ENCODE measurements at places on chromosomes 1 and 21.

DNA sequence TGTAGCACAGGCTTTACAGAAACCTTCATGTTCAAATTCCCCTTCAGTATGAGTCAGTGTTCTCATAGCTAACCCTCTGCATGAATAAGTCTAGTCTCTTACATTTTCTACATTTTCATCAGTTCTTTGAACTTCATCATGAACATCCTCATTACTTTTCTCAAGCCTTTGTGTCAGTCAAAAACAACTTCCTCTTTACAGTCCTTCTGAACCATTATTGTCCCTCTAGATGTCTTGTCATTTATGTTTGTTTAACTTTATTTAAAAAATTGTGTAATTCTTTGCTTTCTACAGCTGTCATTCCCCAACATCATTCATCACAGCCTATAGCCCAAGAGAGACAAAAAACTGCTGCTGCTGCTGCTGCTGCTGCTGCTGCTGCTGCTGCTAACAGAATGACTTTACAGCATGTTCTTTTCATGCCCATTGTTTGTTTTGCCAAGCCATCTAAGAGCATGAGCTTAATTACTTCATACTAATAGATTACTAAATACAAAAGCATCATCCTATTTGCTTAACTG is 133.1 kb downstream of the LRRC40 start:
- no peak for DNase-seq

DNA sequence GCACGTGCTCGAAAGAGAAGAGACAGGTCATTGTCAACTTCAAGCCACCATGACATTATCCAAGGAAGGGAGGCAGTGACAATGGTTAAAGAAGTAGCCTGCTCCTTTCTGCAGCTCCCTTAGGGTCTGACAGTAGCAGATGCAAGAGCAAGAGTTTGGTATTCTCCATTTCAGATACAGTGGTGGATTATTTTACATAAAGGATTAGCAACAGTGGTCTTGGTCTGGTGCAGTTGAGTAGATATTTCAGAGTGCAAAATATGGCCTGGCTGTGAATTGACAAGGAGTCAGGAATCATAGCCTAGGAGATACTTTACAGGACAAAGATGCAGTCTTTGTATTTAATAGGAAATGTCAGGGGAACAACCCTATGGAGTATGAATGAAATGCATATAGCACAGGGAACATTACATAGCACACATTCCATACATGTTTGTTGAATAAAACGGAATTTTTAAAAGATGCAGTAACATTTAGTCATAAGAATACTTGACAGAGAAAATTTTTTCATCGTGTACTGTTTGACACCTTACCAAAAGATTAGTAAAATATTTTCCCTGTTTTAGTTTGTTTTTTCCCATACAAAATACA is 41.8 kb downstream of the CHRM3 start:
- DNase-seq = no peak

DNA sequence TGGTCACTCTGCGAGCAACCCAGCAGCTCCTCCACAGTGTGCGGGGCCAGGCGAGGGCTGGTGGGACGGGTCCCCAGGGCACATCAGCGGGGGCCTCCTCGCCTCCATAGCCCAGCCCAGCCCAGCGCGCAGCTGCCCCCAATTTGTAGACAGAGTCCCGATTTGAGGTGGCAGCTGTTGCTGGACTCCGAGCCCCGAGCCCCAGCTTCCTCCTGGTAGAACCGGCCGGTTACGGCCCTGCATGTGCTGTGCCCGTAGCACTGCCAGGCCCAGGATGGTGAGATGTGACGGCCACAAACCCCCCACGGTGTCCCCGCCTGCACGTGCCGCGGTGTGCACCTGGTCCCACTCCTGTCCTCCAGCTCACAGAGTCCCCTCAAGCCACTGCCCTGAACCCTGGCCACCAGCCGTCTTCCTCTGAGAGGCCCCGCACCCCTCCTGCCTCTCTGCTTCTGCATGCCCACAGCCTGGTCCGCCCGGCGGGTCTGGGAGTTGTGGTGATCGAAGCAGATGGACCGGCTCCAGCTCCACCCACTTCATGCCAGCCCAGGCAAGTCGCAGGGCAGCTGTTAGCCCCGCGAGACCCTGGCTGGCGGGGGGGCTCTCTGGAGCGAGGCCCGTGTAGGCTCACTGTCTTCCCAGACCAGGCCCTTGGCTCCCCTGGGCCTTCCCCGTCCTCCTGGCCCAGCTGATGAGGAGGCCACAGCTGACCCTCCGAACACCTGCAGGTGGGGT is 55.5 kb downstream of the MORN1 start:
- no peak for DNase-seq

DNA sequence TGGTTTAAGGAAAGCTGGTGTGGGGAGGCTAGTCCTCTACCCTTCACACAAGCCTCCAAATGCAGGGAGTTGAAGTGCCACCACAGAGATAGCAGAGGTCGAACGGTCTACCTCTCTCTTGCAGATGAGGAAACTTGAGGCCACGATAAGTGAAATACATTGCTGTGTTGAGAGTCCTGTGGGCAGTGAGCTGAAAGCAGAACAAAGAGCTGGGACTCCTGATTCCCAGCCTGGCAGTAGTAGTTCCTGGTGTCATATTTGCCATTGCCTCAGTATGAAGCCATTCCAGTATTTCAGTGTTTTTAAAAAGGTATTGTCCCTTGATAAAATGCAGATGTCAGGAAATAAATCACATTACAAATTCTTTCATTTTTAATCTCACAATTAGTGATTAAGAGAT is 28.6 kb downstream of the AK4 start:
- DNase-seq = no peak

GRCh38 chr1:46480959-46481646 is 8.5 kb upstream of the DMBX1 start:
- peak; percentile 29 for DNase-seq

DNA sequence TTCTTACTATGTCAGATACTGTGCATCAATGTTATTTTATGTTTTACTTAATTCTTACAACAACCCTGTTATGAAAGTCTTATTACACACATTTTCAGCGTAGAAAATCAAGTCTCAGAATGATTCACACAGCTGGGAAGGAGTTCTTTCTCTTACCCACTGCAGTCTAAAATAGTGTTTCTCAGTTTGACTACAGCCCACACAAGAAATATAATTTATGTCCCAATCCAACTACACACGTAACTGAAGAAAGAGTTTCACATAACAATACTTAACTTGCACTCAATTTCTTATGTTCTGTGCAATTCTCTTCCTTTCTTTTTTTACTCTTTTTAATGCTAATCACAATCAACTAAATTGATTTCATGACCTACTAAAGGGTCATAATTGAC is 252.8 kb upstream of the ADGRL2 start:
- no peak for DNase-seq

DNA sequence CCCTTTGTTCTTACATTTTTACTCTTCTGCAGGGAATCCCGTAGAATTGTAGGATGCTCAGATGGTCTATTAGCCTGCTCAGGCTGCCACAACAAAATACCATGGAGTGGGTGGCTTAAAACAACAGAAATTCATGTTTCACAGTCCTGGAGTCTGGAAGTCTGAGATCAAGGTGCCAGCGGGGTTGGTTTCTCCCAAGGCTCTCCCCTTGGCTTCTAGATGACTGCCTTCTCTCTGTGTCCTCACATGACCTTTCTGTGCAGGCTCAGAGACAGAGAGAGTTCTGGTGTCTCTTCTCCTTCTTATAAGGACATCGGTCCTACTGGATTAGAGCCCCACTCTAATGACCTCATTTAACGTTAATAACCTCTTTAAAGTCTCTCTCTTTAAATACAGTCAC is 41.7 kb downstream of the HUNK start:
- no peak for DNase-seq

DNA sequence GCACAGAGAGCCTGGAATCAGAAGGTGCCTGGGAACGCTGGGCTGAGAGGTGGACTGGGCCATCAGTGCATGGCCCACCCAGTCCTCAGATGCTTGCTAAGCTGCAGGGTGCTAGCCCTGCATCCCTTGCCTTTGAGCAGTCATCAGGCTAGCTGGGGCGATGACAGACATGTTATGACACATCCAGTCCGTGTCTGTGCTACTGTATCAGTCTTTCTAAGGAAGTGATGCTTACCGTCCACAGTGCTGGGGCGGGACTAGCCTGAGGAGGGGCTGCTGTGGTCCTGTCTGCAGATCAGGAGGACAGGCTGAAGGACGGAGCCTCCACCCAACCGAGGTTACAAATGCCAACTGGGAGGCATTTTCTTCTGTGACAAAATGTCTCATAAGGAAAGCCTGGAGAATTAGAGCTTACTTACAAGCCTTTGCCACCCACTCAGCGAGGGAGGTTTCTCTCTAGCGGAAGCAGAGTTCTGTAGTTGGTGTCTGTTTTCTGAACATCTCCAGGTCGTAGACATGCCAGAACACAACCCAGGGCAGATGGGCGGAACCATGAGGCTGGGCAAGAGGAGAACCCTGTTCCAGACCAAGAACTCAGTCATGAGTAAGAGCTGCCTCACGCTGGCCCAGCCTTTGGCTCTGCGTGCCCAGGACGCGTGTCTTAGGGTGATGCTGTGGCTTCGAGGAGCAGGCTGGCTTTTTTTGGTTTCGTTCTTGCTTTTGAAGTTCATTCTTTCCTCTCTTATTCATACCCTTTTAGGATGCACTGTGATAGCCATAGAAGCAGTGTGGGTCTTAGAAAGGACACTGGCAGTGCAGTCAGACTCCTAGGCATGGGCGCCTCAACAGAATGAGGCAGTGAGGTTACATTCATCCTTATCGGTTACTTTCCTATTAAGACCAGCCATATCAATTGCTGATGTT is 14.3 kb downstream of the SLFNL1 start:
- DNase-seq = peak; percentile 91

DNA sequence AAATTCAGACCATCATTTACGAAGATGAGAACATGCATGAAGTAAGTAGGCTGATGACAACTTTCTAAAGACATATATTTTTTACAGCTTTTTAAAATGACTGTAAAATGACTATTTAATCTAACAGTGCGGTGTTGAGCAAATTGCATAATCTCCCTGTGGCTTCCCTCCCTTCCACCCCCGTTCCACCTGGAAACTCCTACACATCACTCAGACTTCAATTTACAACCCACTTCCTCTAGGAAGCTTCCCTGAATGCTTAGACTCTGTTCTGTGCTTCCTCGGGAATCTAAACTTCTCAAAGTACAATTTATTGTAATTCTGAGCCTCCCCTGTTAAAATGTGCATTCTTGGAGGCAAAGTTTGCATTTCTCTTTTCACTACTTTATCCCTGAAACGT is 354.9 kb downstream of the DPYD start:
- DNase-seq = no peak

- DNase-seq = no peak
These were observed 28.5 kb upstream of the LRRC8C start for GRCh38 chr1:89604414-89604735.

- DNase-seq = no peak
These were observed 550.2 kb downstream of the USP25 start for GRCh38 chr21:16279731-16280581.

- DNase-seq = no peak
These were observed 46.4 kb upstream of the SLC22A15 start for GRCh38 chr1:115929881-115930280.

DNA sequence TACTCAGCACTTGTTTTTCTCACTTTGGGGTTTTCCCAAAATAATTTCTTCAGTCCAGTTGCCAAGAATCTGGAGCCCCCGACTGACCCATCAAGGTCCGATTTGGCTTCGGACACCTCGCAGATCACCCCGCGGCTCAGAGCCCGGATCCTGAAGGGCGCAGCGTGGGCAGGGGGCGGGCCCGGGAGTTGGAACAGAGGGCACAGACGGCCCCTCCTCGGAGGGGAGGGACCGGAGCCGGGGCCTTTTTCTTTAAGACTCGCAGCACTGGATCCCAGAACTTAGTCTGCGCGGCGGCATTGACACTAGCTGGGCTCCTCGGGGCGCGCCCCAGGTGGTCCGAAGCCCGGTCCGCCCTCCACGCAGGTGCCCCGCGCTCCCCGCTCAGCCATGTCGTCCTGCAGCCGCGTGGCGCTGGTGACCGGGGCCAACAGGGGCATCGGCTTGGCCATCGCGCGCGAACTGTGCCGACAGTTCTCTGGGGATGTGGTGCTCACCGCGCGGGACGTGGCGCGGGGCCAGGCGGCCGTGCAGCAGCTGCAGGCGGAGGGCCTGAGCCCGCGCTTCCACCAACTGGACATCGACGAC is at the start of gene CBR3:
CBR3 (plus strand) TSS at position 277 of the 588 bp plus-strand sequence; CDS start at position 391, 114 bp downstream.
- DNase-seq = no peak

- no peak for DNase-seq
These were observed 543.0 kb upstream of the DAB1 start for GRCh38 chr1:57966751-57967406.

DNA sequence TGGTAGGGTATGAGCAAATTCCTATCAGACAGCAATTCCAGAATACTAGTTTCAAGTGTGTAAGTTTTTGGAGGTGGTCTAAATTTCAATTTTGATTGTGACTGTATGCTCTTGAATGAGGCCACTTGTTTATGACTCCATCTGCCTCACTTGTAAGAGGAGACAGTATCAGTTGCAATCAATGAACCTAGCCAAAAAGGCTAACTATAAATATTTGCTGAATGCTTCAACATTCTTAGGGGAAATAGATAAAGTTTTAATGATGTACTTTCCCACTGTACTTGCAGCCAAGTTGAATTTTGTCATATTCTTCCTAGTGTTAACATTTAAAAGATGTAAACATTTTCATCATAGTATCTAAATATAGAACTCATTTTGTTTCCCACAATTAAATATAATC is 32.1 kb upstream of the RWDD3 start:
- no peak for DNase-seq

GRCh38 chr1:109213345-109213823 is 334 bp upstream of the SARS1 start:
- DNase-seq = no peak

DNA sequence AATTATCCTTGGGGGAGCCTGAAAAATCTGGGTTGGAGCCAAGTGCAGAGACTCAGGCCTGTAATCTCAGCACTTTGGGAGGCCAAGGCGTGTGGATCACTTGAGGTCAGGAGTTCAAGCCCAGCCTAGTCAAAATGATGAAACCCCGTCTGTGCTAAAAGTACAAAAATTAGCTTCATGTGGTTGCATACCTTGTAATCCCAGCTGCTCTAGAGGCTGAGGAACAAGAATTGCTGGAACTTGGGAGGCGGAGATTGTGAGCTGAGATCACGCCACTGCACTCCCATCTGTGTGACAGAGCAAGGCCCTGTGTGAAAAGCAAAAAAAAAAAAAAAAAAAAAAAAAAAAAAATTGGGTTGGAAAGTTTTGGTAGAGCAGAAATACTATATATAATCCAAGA is 1563.6 kb upstream of the PRMT6 start:
- no peak for DNase-seq

DNA sequence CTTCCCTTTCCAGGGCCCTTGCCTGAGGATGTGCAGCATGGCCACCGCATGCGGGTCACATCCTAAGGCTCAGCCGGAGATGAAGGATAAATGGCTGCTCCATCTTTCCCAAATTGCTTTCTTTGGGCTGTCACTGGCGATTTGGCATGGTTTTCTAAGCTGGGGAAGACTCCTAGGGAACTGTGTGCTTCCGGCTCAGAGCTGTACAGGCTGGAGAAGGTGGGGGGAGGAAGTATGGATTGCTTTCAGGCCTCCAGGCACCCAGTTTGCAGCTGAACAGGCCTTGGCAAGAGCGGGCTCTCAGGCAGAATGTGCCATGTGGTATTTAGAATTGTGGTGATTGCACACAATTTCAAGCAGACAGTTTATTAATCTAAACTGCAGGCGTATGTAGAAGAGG is 48.9 kb downstream of the TMEM53 start:
- no peak for DNase-seq

Measured in RWPE2 (cell line).